ENCODE measurements at places on chromosomes 7 and 10.

GRCh38 chr7:2289621-2290020 is 24.6 kb downstream of the SNX8 start:
- no peak for DNase-seq

DNA sequence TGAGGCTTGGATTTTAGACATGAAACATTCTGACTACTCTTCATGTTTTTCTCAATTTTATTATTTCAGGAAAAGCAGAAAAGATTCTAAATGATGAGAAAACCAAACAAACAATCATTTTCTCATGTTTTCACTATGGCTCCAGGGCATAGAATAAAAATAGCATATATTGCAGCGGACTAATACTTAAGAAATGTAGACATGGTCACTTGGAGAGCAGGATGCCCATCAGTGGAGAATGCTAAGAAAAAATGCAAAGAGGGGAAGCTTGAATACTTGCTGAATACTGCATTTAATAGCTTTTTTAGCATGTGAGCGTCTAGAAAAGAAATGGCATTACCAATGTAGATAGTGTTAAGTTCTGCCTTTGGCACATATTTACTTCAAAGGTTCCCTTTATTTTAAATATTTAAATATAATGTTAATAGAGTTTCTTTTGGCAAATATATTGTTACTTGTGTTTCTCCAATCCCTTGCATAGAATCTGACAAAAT is 107.9 kb downstream of the PPP1R17 start:
- no peak for DNase-seq

- DNase-seq: no peak
Measured at GRCh38 chr10:48498940-48499510, 105.8 kb downstream of the ARHGAP22 start.

- no peak for DNase-seq
Measured at GRCh38 chr10:123140983-123141390, 5.2 kb downstream of the HMX3 start.

DNA sequence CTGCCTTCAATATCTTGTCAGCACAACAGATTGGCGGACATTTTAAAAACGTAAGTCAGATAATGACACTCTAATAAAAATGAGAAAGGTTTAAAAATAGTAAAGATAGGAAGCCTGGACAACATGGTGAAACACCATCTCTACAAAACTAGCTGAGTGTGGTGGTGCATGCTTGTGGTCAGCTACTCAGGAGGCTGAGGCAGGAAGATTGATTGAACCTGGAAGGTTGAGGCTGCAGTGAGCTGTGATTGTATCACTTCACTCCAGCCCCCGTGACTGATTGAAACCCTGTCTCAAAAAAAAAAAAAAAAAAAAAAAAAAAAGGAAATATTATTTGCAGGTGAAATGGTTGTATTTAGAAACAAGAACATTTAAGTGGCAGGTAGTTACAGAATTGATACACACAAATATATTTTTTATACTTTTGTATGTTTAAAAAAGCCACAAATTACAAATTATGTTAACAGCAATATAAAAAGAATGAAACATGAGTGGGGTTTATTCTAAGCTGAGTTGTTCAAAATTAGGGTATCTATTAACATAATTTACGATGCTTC is 141.9 kb downstream of the ADK start:
- no peak for DNase-seq
